ENCODE measurements at places on chromosomes 2 and 18. TPM values are rescaled to one million over a fixed set of nuclear protein-coding genes. Genes with fewer than 3 reads are reported as not detected.

DNA sequence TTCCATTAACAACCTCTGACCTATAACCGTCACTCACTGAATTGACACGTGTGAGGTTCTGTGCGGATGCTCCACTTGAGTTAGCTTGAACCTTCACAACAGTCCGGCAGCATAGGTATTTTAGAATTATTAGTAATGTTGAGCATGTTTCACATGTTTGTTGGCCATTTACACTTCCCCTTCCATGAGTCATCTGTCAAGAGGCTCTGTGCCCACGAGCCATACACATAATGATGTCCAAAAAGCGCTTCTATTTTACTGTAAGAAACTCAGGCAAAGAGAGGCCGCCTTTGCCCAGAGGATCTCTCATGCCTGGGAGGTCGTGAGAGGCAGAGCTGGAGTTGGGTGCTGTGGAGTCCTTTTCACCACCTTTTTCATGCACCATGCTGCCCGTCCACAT, 28.9 kb upstream of the TMEM214 start:
- H3K27me3 ChIP-seq = no peaks in the 10 kb centered on the region
- no peak overlapping the region for H3K27ac ChIP-seq
- H3K4me1 ChIP-seq = no peaks in the 10 kb centered on the region
- H3K36me3 ChIP-seq = no peaks in the 10 kb centered on the region

DNA sequence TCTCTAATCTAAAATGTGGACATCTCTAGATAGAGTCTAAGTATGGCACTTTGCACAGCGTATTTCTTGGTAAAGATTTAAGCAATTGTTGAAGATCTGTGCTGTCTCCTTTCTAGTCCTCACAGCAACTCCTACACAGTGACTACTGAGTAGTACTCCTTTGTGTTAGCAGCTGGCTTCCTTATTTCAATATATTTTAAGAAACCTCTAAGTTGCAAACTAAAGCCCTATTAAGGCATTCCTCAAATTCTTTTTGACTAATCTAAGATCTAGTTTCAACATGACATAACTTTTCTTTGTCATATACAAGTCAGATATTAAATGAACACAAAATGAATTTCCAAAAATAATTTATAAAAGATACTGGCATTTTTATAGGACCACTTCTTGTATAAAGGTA, 121.8 kb upstream of the DNAJC10 start:
- no peaks in the 10 kb centered on the region for H3K4me1 ChIP-seq
- H3K27ac ChIP-seq = no peak overlapping the region
- H3K27me3 ChIP-seq = no peaks in the 10 kb centered on the region
- H3K4me3 ChIP-seq = no peak overlapping the region

DNA sequence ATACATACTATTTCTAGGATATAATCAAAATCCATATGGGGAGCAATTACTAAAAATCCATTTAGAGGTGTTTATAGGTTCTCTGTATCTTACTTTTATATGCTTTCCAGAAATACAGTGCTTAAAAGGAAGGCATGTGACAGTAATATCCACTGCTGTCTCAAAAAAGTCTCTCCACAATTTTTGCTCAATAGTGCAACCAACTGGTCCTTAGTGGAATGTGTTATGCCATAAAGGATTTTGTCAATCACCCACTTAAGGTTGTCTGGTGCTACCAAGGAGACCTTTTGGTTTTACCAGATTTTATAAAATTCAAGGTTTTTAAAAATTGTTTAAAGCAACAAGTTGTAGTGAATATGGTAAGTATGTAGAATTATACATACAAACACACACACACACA, 328.5 kb upstream of the DSEL start:
- no peaks in the 10 kb centered on the region for H3K36me3 ChIP-seq
- no peak overlapping the region for H3K4me3 ChIP-seq
- no peaks in the 10 kb centered on the region for H3K4me1 ChIP-seq

TUBB6 gene
- 155 TPM for total RNA-seq

GPBAR1 gene
- 3.7 TPM for total RNA-seq

DNA sequence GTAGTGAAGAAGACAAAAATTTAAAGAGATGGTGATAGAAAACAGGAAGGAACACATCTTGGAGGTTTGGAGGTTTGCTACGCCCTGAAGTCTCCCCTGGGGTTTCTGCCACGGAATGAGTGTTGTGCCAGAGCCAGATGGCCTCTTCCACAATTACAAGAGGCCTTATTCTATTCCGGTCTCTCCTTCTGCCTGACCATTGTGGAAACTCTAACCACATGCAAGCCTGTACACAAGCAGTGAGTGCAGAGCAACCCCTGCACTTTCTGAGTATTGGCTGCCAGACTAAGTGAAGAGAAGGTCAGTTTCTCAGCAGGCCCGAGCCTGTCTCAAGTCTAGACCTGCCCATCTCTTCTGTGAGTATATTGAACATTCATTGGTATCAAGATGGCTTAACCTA, 22.7 kb upstream of the MYO1B start:
- no peaks in the 10 kb centered on the region for H3K27me3 ChIP-seq
- DNase-seq = no peak
- H3K4me3 ChIP-seq = no peak overlapping the region
- no peaks in the 10 kb centered on the region for H3K36me3 ChIP-seq

POU3F3 gene
- total RNA-seq = 0.15 TPM

- no peaks in the 10 kb centered on the region for H3K4me1 ChIP-seq
- no peaks in the 10 kb centered on the region for H3K27me3 ChIP-seq
- H3K36me3 ChIP-seq = no peaks in the 10 kb centered on the region
Measured at GRCh38 chr18:76406791-76407190, 88.3 kb downstream of the ZNF516 start.
